ENCODE measurements at places on chromosomes 1 and 21. TPM values are rescaled to one million over a fixed set of nuclear protein-coding genes. Genes with fewer than 3 reads are reported as not detected.

The ATP1A2 gene
- total RNA-seq: 8.1 TPM

The TOMM20 gene
- total RNA-seq: 36.4 TPM

The IQGAP3 gene
- total RNA-seq: 9.8 TPM

The PTP4A2 gene
- total RNA-seq: 102 TPM

The ANXA9 gene
- 3.4 TPM for total RNA-seq

The SMIM1 gene
- total RNA-seq: not detected

The NEXN gene
- 11.1 TPM for total RNA-seq

The LAMC1 gene
- total RNA-seq: 275 TPM

The LIN9 gene
- total RNA-seq: 7.2 TPM

The SPRR2B gene
- total RNA-seq: 99.4 TPM

The MRPS6 gene
- 14.6 TPM for total RNA-seq

The PLPPR4 gene
- 0.82 TPM for total RNA-seq

The LMO4 gene
- total RNA-seq: 53.7 TPM

The GUCA2B gene
- not detected for total RNA-seq

The SHE gene
- 7.3 TPM for total RNA-seq

The CCDC185 gene
- total RNA-seq: 0.13 TPM

The FAAP20 gene
- total RNA-seq: 19.1 TPM

The ZNF593OS gene
- total RNA-seq: not detected

The PRAMEF7 gene
- total RNA-seq: not detected

The ACTL8 gene
- total RNA-seq: 0.50 TPM

The RAD54L gene
- 7.8 TPM for total RNA-seq

The GPR89A gene
- total RNA-seq: 25.6 TPM

The CD5L gene
- total RNA-seq: not detected

The CDA gene
- 47.2 TPM for total RNA-seq

The KRTAP12-2 gene
- total RNA-seq: not detected

The TMEM240 gene
- not detected for total RNA-seq

The RAP1GAP gene
- 1.9 TPM for total RNA-seq

The ST6GALNAC5 gene
- 0.27 TPM for total RNA-seq

The ELOVL1 gene
- total RNA-seq: 187 TPM

The FGR gene
- 12.4 TPM for total RNA-seq

The TRIM67 gene
- total RNA-seq: not detected

The SETD4 gene
- total RNA-seq: 17.3 TPM

The PHGDH gene
- 48.1 TPM for total RNA-seq

The EPS8L3 gene
- not detected for total RNA-seq

The PLA2G2F gene
- not detected for total RNA-seq

The IL6R gene
- total RNA-seq: 47.7 TPM

The TRIM62 gene
- total RNA-seq: 17.7 TPM

The S100A7A gene
- 8.1 TPM for total RNA-seq

The BTBD19 gene
- 3.1 TPM for total RNA-seq

The PADI1 gene
- 47.4 TPM for total RNA-seq
